ENCODE measurements at places on chromosomes 3 and 15.

GRCh38 chr3:27454914-27455313 is 29.3 kb downstream of the SLC4A7 start:
- no peak for DNase-seq

DNA sequence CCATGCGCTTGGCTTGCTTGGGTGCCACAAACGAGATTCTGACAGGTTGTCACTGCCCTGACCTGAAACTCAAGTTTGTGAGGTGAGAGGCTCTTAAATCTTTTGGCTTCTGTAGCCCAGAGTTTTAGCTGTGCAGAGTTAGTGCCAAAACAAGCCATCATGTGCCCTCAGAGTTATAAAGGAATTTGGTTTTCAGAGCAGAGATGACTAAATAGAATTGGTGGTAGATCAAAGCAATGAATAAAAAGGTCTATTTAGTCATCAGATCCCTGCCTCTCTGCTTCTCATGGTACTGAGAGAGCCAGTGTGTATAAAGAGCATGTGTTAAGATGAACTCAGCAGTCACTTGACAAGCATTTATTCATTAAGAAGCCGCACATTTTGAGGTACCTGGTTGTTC is 207.5 kb upstream of the DPH6 start:
- DNase-seq = no peak

DNA sequence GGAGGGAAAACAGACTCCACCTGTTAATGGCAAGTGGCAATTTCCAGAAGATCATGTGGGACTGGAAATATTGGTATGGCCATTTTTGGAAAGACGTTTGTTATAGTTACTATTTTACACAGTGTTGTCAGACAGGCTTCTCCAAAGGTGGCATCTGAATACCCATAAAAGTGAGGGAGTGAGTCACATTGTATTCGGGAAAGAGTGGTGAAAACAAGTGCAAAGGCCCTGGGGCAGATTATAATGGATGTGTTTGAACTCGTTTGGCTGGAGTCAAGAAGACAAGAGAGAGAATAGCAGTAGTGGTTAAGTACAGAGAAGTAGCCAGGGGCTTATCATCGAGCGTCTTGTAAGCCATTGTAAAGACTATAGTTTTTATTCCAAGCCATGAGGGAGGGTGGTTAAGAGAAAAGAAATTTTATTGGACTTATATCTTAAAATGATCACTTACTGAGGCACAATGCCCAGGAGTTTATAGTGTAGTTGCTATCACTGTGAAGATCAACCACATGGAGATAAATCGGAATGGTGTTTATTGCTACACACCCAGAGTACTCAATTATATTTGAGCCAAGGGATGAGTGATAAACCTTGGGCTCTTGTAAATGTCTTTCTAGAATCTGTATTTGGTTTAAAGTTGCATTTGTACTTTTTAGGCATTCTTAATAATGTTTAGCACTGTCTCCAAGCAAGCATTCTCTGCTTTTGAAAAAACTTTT is 212.8 kb upstream of the KBTBD8 start:
- DNase-seq = no peak

DNA sequence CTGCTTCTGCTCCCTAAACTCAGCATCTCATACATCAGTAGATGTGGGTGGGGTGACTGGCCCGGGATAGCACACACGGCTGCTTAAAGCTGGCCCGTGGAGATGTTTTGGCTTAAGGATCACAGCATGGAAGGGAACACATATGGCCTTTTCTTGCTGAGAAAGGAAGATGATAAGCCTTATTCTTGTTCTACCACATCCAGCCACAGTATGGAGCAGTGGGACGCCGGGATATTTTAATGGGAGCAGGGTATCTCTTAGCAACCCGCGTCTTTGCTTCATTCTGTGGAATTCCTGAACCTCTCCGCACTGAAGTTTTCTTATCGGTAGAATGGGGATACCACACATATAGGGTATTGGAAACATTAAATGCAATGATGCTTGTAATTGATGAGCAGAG is 94.1 kb upstream of the PROK2 start:
- no peak for DNase-seq

DNA sequence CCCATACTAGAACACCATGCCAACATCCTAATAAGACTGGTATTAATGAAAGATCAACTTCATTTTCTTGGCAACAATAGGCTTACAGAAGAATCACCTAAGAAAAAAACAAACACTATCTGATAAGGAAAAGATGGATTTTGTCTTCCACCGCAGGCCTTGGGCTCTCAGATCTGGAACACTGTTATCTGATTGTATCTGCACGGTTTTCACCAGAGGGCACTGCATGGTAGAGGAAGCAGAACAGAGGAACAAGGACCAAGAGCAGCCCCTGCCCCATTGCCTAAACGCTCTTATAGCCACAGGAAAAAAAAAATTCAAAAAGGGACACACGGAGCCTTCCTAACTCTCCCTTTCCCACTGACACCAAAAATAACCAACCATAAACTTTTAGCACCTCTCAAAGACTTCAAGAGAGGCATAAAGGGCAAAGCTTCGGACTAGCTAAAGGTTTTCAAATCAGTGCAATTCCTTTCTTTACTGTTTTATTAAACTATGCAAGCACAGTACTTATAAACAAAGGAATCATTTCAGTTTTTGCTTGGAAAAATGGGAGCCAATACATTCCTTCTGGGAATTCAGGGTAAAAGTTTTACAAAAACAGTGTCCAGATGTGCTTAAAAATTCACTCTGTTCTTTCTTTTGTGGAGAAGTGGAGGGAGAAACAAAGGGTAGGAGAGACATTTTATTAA is 23.3 kb downstream of the IL17RD start:
- DNase-seq = no peak

DNA sequence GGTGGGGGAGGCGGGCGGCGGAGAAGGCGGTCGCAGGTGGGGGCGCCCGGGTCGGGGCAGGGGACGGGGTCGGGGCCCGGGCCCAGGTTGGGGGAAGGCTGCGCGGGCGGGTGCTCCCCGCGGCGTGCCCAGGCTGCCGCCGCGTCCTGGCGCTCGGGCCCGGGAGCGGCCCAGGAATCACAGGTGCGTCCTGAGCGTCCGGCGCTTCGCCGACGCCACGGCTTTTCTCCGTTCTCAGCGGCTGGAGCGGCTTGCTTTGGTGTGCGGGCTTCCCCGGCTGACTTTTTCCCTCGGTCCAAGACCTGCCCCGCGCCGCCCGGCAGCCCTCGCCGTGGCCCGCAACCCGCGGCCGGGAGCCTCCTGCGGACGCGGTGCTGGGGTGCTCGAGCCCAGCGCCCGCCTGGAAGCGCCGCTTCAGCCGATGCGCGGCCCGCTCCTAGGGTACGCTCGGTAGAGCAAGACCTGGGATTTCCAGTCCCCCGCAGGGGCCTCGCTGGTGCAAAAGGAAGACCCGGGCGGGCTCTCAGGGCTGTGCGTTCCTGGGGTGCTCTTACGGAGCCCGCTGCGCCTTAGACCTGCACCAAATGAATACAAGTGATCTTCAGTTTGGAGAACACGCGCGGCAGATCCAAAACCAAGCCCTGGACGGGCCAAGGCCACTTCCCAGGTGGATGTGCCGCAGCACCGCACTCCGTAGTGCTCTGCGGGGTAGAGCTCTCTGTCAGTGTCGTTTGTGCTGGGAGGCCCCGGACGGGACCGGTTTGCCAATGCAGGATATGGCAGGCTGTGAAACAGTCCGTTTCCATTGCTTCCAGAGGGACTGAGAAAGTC is 639 bp downstream of the NIPA1 start:
- no peak for DNase-seq

DNA sequence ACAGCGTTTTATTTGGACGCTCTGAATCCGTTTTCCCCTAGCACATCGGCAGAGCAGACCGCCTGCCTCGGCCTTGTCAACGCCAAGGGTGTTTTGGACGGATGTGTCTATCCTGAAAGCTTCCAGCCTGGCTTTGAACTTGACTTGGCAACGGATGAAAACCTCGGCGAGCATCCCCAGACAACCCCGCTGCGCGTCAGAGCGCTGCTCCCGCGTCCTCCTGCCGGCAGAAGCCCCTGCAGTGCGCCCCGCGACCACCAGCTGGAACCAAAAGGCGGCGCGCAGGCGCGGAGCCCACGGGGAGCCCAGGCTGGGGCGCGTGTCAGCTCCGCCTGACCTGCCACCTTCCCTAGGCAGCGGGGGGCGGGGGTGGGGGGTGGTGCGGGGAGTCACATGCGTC is 26.2 kb upstream of the ARL8B start:
- DNase-seq = no peak

DNA sequence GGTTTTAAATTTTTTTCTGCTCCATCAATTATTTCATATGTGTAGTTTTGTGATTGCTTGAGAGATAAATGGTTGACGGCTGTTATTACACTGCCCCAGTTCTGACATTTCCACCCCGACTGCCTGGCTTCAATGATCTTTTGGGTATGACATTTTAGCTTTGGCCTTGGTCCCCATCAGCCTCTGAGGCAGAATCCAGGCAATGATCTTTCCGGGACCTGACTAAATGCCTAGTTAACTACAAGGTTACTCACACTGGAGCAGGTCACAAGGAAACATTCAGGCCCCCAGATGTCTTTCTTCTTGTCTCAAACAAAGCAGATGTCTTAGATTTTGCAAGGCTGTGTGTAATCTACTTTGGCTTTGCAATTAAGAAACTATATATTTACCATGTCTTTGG is 61.1 kb upstream of the TMCO5A start:
- DNase-seq = no peak

- no peak for DNase-seq
Measured at GRCh38 chr15:73504885-73505284, 61.9 kb downstream of the REC114 start.

DNA sequence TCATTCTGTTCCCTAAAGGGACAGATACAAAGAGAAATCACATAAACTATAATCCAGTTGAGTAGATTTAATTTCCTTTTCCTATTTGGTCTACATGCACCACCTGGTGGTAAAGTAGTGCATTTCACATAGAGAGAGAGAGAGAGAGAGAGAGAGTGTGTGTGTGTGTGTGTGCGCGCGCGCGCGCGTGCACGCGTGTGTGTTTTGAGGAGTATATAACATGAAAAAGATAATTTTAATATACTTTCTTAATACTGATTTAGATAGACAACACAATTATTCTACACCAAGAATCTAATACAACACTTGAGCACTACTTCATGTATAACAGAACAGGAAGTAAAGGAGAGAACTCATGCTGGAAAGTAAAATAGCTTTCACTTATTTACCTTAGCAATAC is 1.1 kb upstream of the FGF7 start:
- DNase-seq = no peak

- no peak for DNase-seq
Measured at GRCh38 chr15:77836906-77837648, 204.4 kb upstream of the LINGO1 start.

DNA sequence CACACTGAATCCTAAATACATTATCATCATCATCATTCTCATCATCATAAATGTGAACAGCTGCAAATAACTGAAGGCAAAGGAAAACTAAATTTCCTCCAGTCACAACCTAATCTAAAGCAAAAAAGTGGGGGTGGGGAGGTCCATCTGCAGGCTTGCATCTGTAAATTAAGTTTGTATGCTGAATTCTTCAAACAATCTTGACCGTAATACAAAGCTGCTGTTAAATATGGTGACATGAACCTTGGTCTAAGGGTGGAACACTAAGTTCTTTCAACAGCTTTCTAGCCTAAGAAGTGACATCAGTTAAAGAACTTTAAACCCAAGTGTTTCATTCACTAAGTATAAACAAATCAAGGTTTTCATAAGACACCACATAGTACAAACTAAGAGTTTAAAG is 4.3 kb downstream of the LRRFIP2 start:
- DNase-seq = no peak

- DNase-seq = no peak
Measured at GRCh38 chr3:177652556-177653291, 455.4 kb upstream of the TBL1XR1 start.

DNA sequence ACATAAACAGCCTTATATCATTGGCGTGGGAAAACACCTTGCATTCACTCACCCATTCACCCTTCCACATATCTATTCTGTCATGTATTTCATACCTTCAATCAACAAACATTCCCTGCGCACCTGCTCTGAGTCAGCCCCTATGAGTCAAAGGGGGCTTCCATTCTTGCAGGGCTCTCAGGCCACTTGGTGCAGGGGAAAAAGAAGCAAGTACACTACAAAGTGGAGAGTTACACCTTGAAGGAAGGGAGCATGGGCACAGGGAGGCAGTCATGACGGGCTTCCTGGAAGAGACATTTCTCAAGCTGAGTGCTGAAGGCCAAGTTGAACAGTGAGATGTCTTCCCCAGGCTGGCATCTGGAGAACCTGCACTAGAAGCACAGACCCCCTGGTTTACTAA is 4.6 kb upstream of the AMOTL2 start:
- no peak for DNase-seq

DNA sequence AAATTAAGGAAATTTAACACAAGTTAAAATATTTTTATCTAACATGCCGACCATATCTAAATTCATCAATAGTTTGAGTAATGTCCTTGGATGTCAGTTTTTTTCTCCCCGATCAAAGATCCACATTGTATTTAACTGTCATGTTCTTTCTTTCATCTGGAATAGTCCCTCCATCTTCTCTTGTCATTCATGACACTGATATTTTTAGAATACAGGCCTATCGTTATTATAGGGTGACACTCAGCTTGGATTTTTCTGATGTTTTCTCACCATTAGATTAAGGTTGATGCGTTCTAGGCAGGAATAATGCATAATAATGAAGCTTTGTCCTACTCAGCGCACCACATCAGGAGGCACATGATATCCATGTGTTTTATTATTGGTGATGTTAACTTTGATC is 13.2 kb upstream of the PYGO1 start:
- DNase-seq = no peak

- DNase-seq = no peak
Measured at GRCh38 chr15:69626095-69627066, 173.8 kb downstream of the RPLP1 start.

DNA sequence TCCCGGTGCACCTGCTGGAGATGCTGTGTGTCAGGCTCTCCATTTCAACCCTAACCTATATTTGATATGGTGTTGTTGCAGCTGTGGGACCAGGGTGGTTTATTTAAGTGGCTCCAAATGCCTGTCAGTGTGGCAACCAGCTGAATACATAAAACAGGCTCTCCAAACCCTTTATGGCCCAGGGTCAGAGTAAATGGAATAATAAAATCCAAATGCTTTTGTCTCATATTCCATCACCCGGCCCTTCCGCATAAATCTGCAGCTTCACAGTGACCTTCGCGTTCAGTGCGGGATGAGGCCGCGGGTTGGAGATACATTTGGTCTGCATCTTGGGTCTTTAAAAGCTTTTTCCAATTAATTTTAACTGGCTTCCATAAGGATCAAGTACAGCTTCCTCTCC is 382.1 kb upstream of the NR2F2 start:
- no peak for DNase-seq

DNA sequence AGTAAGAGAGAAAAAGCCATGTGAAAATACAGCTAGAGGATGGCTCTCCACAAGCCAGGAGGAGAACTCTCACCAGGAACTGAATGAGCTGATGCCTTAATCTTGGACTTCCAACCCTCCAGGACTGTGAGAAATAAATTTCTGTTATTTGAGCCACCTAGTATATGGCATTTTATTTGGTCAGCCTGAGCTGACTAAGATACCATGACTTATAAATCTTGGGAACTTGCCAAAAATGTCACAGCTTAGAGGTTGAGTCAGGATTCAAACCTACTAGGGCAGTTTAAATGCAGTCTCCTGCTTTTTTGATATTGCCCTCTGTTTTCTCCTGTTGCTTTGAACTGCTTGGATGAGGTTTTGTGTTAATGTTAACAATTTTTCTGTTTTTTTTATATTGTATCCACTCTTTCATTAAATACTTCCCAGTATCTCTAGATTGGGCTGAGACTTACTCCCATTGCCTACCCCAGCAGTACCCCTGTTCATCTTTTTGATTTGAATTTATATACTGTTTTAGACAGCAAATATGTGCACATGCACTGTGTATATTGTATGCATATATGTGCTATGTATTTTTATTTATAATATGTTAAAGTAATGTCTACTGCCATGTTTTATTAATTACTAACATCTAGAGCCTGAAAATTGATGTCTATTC is 1223.2 kb downstream of the OTOL1 start:
- no peak for DNase-seq

All from activated CD4-positive, CD25-positive, alpha-beta regulatory T cell treated with anti-CD3 and anti-CD28 coated beads, Interleukin-2, amount 50 U/mL, for 16 hours (primary cell).